NCI-H510A (cell line): ENCODE measurements at places on chromosomes 1 and 21.

- DNase-seq: no peak
These were observed 135.9 kb downstream of the FGGY start for GRCh38 chr1:59432531-59433439.

GRCh38 chr1:24909388-24909898 is 20.6 kb downstream of the RUNX3 start:
- no peak for DNase-seq

- no peak for DNase-seq
These were observed 788.4 kb upstream of the PRMT6 start for GRCh38 chr1:106268070-106268469.

GRCh38 chr1:243801378-243801777 is 48.7 kb downstream of the AKT3 start:
- no peak for DNase-seq

GRCh38 chr1:94983171-94983739 is 56.3 kb upstream of the CNN3 start:
- no peak for DNase-seq

GRCh38 chr1:161176468-161177111 is 717 bp downstream of the B4GALT3 start:
- no peak for DNase-seq

DNA sequence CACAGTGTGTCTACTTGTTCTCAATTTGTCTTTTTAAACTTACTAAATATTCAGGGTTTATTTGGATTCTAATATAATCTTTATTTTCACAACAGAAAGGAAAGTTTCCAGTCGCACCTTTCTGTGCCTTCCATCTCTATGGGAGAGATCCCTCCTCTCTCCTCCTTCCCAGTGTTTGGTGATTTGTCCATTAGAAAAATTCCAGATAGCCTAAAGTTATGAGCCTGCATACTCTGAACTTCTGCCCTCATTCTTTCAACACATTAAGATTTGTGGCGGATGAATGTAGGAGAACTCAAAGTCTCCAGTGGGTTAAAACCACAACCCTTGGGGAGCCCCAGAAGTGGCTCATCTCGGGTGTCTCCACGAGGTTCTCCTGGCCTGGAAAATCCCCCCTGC is 3.6 kb downstream of the NHLH2 start:
- no peak for DNase-seq

DNA sequence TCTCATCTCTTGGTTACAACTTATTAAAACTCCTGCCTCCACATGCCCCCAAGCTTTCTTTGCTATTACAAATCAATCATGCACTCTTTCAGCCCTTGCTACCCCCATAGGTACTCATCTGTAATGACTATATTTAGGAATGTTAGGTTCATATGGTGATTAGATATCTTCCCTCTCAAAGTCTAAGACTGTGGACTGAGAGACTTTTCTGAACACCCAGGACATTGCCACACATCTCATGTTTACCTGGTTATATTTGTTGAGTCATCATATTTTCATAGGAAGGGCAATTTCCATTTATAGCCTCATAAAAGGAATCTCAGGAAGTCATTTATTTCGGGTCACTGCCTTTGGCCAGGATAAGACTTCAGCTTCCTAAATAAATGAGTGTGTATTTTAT is 81.5 kb upstream of the LPGAT1 start:
- no peak for DNase-seq
